ENCODE measurements at places on chromosomes 2 and 18.

DNA sequence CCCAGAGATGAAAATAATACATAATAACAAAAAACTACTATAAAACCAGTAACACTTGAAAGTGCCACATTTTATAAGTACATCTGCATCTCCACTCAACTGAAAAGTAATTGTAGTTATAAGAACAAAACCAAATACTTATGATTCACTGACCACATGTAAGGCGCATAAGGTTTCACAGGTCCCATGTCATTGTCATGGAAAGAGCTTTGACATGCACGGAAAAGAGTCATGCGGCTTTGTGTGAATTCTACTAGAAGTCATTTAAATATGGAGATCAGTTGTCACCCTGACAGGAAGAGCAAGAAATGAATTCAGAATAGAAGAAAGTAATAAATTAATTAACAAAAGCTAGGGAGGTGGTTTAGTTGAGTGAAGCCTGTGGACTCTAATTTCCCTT, 459.1 kb downstream of the CDH2 start:
- DNase-seq, result no peak

DNA sequence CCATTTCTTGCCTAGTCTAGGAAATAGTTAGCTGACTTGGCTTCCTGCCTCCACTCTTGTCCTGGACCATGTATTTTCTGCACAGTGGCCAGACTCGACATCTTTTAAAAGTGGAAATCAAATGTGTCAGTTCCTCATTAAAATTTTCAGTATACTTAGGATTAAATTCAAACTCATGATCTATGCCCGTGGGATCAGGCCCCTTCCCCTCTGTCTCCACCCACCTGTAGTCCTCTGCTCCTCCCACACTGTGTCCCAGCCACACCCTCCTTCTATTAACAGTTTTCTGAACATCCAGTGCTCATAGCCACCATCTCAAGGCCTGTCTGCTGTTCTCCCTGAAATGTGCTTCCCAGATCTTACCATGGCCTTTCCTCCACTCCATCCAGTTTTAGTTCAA, 13.3 kb downstream of the ARHGAP25 start:
- DNase-seq, result no peak

- DNase-seq, result peak; percentile 51
These were observed 150.6 kb downstream of the RTN4 start for GRCh38 chr2:54899576-54900200.

DNA sequence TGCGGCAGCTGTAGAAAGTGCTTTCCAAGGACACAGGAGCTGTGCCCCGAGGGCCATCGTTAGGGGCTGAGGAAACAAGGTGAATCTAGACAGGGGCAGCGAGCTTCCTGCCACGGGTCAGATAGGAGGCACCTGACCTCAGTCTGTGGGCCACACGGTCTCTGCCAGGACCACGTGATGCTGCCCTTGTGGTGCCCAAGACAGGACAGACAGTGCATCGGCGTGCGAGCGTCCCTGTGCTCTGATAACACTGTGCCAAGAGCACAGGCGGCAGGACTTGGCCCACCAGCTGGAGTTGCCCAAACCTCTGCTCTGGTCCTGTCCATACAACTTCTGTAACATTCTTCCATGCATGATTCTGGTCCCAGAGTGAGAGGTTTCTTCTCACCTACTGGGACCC, 225.4 kb downstream of the TWIST2 start:
- no peak for DNase-seq

GRCh38 chr2:147641651-147642050, 203.2 kb upstream of the ACVR2A start:
- no peak for DNase-seq

- no peak for DNase-seq
These were observed 360.1 kb upstream of the VWC2L start for GRCh38 chr2:214050731-214051130.

GRCh38 chr2:19536136-19536535, 177.7 kb upstream of the OSR1 start:
- DNase-seq, result no peak

- DNase-seq, result no peak
These were observed 33.0 kb downstream of the COPS8 start for GRCh38 chr2:237118561-237119155.

DNA sequence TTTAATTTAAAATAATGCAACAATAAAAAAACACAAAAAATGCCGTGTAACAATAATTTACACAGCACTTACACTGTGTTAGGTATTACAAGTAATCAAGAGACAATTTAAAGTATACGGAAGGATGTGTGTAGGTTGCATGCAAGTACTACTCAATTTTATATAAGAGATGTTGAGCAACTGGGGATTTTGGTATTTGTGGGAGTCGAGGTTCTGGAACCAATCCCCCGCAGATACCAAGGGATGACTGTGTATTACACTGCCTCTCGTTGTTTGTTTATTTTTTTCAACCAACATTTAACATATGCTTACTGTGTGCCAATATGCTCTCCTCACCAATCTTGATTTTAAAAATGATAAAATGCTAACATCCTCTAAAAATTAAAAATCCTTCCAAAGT, 24.8 kb downstream of the MAP3K2 start:
- no peak for DNase-seq

- no peak for DNase-seq
These were observed 5.6 kb downstream of the FBXO36 start for GRCh38 chr2:229927817-229928321.

DNA sequence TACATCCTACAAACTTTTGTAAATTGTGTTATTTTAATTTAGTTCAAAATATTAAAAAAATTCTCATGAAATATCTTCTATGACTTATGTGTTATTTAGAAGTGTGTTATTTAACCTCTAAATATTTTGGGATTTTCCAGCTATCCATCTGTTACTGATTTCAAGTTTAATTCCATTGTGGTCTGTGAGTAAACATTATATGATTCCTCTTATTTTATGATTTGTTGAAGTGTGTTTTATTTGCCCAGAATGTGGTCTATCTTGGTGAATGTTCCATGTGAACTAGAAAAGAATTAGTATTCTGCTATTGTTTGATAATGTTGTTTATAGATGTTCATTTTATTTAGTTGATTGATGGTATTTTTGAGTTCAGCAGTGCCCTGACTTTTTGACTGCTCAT, 136.0 kb downstream of the ZNF804A start:
- DNase-seq, result no peak

DNA sequence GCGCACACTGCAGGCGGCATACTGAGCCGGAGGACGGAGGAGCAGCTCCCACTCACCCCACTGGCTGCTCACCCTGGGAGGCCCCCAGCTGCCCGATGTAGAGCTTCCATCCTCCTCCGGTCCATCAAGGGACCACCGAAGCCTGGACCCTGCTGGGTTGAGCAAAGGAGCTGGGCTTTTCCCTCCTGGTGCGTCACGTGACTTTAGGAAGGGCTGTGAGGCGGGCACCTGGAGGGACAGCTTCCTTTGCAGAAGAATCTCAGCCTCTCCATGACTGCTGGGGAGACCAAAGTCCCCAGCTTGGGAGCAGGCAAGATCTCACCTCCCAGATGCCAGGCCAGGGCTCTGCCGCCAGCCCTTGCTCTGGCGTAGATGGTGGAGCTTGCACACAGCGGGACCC, 102.7 kb downstream of the TWIST2 start:
- no peak for DNase-seq

GRCh38 chr2:121489284-121489683, 41.4 kb upstream of the RNU4ATAC start:
- DNase-seq, result no peak

GRCh38 chr2:8684878-8685696, 3.2 kb downstream of the ID2 start:
- peak; percentile 60 for DNase-seq

DNA sequence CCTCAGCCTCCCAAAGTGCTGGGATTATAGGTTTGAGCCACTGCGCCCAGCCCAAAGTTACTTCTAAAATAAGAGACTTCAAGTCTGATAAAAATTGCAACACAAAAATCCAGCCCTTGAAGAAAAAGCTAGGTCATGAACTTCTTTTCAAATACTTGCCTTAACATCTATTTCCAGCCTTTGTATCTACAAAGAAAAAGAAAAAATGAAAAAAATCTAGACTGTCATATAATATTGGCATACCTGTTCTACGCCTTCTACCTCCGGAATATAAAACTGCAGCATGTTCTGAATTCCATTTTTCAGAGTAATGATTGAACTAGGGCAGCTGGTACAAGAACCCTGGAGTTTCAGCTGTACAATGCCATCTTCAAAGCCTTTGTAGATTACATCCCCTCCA, 13.1 kb upstream of the GFPT1 start:
- DNase-seq, result no peak

DNA sequence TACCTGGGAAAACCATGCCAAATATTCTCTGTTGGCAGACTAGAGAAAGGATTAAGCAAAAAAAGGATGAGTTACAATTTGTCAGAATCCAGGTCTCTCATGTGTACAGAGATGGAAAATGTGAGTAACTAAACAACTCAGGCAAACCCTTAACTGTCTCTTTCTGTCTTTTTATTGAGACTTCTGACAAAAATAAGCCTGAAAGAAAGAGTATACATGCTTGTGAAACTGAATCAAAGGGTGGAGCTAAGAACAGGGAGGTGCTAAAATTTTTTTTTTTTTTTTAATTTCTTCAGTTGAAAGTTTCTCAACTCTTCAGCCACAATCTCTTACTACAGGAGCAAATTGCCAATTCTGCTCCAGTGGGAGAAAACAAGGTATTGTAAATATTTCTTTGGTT, at the start of gene SERPINB10:
Gene SERPINB10 (plus strand): TSS at position 295 of the 400 bp plus-strand sequence. CDS start 7,553 bp downstream, outside the sequence.
- no peak for DNase-seq

- no peak for DNase-seq
These were observed 16.1 kb downstream of the SPATS2L start for GRCh38 chr2:200322607-200323006.

DNA sequence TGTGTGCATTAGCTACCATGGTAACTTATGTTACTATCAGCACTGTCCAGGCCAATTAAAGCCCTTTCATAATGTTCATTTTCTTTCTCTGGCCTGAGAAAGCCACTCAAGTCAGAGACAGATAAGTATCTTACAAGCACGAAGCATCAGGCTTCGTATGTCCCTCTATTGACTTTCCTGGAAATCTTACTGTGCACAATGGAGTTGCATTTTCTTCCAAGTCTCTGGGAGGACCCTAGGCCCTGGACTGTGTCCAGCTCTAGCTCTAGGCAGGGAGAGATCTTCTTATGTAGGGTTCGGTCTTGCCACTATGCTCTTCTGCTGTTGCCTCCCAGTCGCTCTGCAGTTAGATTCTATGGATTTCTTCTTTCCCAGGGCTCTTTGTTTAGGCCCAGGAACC, 40.0 kb upstream of the ITGA6 start:
- no peak for DNase-seq

GRCh38 chr2:238938003-238938400, 90.1 kb downstream of the TWIST2 start:
- peak; percentile 45 for DNase-seq

- no peak for DNase-seq
These were observed 3.8 kb downstream of the CXCR2 start for GRCh38 chr2:218129458-218130135.

Measured in CD8-positive, alpha-beta T cell (primary cell).